WTC11 (cell line): ENCODE measurements at places on chromosomes 2 and 18. TPM values are rescaled to one million over a fixed set of nuclear protein-coding genes. Genes with fewer than 3 reads are reported as not detected.

The DNAJC5G gene
- 0.18 to 0.44 TPM (median 0.34 TPM) in 3 replicates for total RNA-seq

The CFAP65 gene
- 0.44 to 1.0 TPM (median 0.48 TPM) in 3 replicates for total RNA-seq

DNA sequence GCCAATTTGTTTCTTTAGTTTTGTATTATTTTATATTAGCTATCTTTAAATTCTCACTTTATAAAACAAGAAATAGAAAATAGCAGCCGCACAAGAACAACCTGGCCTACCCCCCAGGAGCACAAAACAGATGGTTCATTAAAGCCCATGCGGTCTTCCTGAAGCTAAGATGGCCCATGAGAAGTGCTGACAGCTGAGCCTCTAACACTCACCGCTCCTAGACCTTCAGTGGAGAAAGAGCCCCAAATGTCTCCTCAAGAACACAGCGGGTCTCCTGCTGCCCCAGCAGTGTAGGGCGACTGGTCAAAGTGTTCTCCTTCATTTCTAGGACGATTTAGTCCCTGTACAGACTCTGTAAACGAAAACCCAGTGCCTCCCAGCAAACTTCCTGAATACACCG, 45.1 kb downstream of the LPIN2 start:
- H3K27ac ChIP-seq = peak overlapping the region; percentile 1
- H3K36me3 ChIP-seq = no peaks in the 10 kb centered on the region
- H3K27me3 ChIP-seq = no peaks in the 10 kb centered on the region
- no peak overlapping the region for H3K4me3 ChIP-seq
- DNase-seq = no peak
- peaks cover 33% of the 10 kb centered on the region for H3K4me1 ChIP-seq

- peaks cover 3% of the 10 kb centered on the region; the same call in 1 of the 2 replicates for H3K36me3 ChIP-seq
- H3K27me3 ChIP-seq = no peaks in the 10 kb centered on the region
- H3K4me3 ChIP-seq = no peak overlapping the region
- H3K27ac ChIP-seq = no peak overlapping the region
- no peak for DNase-seq
Measured at GRCh38 chr2:45180779-45181178, 171.5 kb upstream of the SIX2 start.

GRCh38 chr2:17958466-17959092, 80.1 kb downstream of the KCNS3 start:
- H3K4me1 ChIP-seq = peaks cover 13% of the 10 kb centered on the region
- H3K4me3 ChIP-seq = no peak overlapping the region

GRCh38 chr2:224372641-224373040, 29.3 kb downstream of the FAM124B start:
- no peak overlapping the region for H3K27ac ChIP-seq
- H3K36me3 ChIP-seq = no peaks in the 10 kb centered on the region
- no peak for DNase-seq
- no peak overlapping the region for H3K4me3 ChIP-seq
